ENCODE measurements at places on chromosomes 1 and 21.

GRCh38 chr21:33732038-33732437 is 89.7 kb downstream of the ITSN1 start:
- DNase-seq = no peak

DNA sequence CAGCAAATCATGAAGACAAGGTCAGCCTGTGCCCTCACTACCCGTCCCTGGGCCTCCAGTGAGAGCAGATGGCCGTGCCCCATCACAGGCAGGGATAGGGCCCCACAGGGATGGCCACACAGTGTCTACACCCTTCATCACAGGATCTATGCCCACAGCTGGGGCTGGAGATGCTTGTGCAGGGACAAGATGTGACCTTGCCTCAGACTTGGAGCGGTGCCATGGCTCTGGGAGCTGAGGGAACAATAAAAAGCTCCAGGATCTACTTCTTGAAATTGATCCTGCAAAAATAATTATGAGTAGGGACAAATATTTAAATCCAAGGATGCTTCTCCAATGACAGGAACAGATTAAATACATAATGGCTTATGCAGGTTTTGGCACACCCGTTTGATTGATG is 25.4 kb upstream of the TCEA3 start:
- no peak for DNase-seq

- DNase-seq = no peak
These were observed 51.8 kb upstream of the FASLG start for GRCh38 chr1:172607145-172607544.

DNA sequence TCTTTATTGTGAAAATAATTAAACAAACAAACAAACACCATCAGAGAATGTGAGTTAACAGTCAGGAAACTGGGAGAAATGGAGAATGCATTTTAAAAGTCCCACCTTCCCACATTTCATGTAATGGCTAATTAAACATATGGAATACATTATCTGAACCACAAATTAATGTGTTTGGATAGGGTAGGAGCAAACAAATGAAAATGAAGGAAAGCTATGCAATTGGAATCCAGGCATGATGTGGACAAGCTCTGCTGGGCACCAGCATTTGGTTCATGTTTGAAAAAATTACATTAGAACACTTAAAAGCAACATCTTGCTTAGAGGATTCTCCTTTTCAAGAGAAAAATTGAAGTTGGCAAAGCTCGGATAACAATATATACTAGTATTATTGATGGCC is 628.1 kb downstream of the LMO4 start:
- peak; percentile 29 for DNase-seq

- peak; percentile 91 for DNase-seq
These were observed 6.3 kb downstream of the INTS11 start for GRCh38 chr1:1318131-1318652.

Data from EL (cell line).